Activated T-helper 1 cell treated with anti-CD3 and anti-CD28 coated beads, Interleukin-12 subunit alpha, Interleukin-12 subunit beta, Interleukin-2, Interleukin-4 antibody, amounts not matched to agents 30 ng/mL and 10 ng/mL and 1 ng/mL, durations not matched to agents 14 hours and 24 hours and 36 hours (primary cell): ENCODE measurements at places on chromosomes 6 and 20.

- no peak for DNase-seq
These were observed 66.8 kb upstream of the CD93 start for GRCh38 chr20:23152902-23153301.

DNA sequence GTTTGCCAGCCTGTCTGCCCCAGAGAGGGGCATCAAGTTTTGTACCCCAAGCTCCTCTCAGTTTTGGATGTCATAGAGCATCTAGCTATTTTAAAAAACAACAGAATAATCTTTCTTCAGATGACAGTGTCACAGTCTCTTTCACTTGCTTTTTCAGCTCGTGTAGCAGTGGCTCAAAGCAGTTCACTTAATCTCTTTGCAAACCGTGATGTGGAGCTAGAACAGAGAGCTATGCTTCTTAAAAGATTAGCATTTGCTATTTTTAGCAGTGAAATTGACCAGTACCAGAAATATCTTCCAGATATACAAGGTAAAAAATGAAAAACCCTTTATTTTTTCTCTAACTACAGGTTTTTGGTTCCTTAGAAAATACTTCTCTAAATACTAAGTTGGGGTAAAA is 37.3 kb downstream of the PGM3 start:
- no peak for DNase-seq

DNA sequence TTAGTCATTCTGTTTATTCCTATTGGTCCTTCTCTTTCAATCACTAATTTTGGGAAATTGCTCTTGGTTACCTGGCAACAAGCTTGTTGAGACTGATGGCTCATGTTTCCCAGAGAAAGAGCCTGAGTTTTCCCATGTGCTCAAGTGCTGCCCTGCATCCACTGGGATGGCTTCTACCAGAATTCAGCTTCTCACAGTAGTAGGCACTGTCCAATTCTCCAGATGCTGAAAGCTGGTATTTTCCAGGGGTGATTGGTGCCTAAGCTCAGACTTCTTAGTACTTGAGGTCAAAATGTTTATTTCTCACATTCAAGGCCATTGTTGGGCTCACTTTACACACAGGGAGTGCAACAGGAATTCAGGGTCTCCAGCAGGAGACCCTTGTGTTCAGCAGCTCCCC is 29.1 kb upstream of the SLC2A12 start:
- DNase-seq, result no peak

GRCh38 chr6:20716865-20717264 is 182.6 kb downstream of the CDKAL1 start:
- DNase-seq, result no peak

GRCh38 chr20:34517114-34517505 is 888 bp downstream of the DYNLRB1 start:
- DNase-seq, result no peak

GRCh38 chr6:5866547-5867051 is 140.1 kb downstream of the NRN1 start:
- no peak for DNase-seq

DNA sequence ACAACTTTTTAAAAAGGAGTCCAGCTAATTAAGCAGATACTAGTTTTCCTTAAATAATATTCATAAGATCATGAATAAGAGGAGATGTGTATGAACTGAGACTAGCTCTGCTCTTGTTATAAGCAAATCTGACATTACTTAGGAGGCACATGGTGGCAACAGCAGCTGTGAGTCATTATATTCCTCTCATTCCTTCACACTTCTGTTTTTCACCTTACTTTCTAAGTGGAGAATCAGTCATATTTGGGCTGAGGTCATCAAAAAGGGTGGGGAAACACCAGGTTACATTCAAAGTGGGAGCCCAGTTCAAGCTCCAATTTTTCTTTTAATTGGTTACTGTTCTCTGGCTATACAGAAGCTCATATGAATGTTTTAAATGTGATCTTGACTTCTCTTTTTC is 6.0 kb upstream of the RIPPLY2 start:
- no peak for DNase-seq

DNA sequence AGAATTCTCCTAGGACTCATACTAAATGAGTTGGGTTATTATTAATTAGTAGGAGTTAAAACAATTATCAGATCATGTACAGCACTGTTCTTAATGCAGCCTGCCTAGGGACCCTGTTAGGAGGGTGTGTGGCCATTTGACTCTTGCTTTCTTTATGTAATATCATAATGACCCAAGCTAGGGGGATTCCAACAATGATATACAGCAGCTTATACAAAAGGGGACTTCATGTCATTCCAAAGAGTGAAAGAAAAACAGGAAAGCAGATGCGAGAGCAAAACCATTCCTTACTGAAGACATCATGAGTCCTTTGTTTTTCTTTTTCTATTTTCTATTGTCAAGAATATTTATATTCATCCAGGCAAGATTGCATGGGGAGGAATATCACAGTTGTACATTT is 455.2 kb downstream of the PLCB1 start:
- no peak for DNase-seq

DNA sequence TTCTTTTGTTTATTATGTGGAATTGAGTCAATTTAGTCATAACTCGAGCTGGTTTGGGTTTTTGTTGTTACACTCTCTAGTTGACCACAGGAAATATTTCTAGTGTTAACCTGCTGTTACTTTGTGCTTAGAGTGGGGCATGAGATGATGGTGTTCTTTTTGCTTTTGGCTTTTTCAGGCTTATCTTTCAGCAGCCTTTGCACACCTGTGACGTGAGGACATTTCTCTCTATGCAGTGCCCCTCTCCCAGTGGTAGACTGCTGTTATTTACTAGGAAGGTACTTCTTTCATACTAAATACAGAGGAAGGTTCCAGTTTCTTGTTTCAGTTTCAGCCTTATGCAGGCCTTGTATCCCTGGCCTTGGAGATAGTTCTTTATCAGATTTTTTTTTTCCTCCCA is 766.8 kb upstream of the MAN1A1 start:
- no peak for DNase-seq

DNA sequence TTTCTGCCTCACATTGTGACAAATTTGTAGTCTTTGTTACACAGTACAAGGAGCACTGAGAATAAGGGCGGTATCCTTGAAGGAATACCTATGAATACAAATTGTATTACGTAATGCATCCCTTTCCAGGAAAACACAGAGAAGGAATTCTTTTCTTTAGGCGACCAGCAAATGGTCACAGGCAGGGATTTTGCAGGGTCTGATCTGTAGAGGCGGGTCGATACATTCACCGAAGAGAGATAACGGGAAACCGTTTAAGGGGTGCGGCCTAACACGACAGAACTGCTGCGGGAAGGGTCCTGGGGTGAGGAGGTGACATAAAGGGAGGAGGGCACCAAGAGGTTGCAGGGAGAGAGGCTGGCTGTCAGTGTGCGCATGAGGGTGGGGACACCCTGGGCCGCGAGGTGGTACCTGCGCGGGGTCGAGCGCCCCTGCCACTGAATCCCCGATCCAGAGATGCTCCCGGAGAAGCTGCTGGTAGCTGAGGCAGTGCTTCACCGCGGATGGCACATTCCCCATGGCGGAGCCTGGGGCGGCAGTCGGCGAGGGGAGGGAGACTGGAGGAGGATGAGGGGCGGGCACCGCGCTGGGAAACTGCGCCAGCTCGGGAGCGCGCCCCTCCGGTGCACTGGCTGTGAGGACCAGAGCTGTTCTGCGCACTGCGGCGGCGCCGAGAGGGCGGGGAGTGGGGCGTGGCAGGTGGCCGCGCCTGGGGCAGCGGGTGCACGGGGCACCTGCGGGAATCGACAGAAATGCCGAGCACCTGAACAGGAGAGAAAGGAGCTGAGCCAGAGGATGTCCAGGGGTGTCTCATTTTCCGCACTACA is at the start of gene HMGCLL1:
Gene HMGCLL1 (minus strand): TSS at position 656 of the 827 bp plus-strand sequence. CDS start 137 bp downstream, at position 519.
- DNase-seq, result no peak

DNA sequence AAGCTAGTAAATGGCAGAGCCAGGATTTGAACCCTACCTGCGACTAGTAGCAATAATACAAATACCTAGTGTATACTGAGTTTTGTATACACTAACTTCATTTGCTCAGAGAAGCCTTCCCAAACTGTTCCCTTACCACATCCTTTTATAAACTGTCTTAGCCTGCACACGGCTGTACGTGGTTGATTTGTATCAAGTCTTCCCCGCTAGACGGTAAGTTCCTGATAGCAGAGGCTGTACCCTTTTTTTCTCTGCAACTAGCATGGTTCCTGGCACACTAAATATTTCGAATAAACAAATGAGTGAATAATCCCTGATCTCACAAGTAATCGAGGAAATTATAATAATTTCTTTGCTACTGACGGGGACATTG is 636 bp downstream of the RTF2 start:
- no peak for DNase-seq

- DNase-seq, result no peak
These were observed 904.3 kb upstream of the FLRT3 start for GRCh38 chr20:15241681-15242080.

GRCh38 chr20:20457392-20458126 is 89.7 kb downstream of the INSM1 start:
- DNase-seq, result no peak

- DNase-seq, result no peak
These were observed 36.8 kb downstream of the PMEPA1 start for GRCh38 chr20:57672953-57673575.

GRCh38 chr6:27532820-27533538 is 60.1 kb upstream of the ZNF184 start:
- no peak for DNase-seq

- DNase-seq, result no peak
These were observed 201.4 kb downstream of the IBTK start for GRCh38 chr6:82045965-82046756.

GRCh38 chr6:140956571-140957369 is 1176.0 kb upstream of the GJE1 start:
- DNase-seq, result no peak

DNA sequence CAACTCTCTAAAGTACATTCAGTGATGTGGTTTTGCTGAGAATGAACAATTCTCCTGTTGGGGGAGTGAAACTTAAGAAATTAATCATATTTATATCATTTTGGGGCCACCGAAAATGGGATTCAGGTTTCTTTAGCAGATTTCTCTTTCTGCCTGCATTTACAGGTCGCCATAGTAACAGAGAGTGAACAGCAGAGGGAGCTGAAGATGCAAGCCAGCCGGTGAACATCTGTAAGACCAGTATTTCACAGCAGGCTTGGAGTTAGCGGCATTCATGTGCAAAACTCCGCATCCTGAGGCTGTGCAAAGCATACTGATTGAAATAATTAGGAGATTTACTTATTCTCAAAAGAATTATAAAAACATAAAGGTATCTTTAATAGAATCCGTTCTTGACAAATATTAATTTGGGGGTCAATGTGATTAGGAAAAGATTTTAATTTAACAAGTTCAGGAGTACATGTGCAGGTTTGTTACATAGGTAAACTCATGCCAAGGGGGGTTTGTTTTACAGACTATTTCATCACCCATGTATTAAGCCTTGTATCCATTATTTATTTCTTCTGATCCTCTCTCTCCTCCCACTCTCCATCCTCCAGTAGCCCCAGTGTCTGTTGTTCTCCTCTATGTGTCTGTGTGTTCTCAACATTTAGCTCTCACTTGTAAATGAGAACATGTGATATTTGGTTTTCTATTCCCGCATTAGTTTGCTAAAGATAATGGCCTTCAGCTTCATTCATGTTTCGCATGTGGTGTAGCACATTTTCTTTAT is 17.8 kb upstream of the HSF2 start:
- peak; percentile 38 for DNase-seq

DNA sequence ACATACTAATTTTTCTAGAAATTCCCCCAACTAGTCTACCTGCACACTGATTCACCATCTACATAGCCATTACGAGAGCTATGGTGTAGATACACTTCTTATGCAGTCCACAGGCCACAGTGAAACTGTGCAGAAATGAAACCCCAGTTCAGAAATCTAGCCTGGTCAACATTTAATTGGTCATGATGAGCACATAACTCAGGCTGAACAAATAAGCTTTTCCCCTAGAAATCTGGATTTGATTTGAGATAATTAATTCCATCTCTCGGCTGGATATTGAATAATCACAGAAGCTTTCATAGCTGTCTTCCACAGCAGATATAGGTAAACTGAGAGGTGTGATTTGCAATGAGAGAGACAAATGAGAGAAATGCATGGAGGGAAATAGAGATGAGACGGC is 22.6 kb upstream of the TINAG start:
- no peak for DNase-seq

GRCh38 chr6:46134216-46134615 is 4.4 kb downstream of the ENPP4 start:
- DNase-seq, result no peak

DNA sequence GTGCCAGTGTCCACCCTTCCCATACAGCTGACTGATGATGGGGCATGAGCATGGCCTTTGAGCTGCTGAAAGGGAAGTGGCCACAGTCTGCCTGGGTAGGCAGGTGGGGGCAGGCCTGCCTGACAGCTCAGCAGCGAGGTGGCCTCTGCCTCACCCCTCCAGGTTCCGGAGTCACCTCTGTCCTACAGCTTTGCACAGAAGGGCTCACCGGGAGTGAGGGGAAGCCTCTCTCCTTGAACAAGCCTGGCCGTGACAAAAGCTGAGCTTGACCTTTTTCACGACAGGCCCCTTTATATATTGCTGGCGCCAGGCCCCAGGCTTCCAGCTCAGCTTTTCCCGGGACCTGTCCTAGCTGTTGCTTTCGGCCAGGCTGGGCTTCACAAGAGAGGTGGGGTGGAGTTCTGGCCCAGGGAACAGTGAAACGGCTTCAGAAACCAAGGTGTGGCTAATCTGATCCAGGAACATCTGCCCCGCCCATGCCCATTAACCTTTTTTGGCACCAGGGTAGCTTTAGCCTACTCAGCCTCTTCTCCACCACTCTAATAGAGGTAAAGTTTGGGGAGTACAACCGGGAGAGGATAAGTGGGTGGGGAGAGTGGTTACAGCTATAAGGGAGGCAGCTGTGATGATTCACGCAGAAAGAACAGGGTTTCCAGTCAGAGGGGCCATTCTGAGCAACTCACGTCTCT is 42.9 kb downstream of the C6orf132 start:
- no peak for DNase-seq

DNA sequence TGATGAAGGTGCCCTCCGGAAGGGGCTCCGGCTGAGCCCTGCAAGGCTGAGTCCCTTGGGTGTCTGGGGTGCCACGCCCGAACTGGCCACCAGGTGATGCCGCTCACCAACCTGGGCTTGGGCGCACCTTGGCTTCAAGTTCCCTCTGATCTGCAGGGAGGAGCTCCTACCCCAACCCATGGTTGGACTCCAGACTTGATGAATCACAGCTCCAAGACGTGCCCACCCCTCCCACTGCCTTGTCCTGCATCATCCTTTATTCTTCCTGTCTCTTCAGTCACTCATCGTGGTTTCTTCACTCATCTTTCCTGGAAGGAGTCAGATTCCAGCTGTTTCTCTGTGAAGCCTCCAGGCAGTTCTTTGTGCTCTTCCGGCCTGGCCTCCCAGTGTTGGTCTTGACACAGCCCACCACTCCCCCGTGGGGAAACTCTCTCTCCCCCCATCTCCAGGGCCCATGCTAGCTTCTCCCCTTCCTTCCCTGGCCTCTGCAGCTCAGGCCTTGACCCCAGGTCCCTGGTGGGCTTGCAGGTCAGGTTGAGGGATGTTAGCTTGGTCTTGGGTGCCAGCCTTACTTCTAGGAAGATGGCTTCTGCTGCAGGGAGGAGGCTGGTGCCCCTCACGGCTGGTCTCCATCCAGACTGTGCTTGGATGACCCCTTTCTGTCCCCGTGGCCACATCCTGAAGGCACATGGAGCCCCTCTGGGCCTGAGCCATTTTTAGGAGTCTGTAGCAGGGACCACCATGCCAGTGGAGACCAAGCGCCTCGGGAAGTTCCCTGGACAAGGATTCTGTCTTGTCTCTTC is 2.6 kb upstream of the ZBP1 start:
- peak; percentile 42 for DNase-seq

GRCh38 chr20:62719250-62719935 is 10.8 kb downstream of the NTSR1 start:
- DNase-seq, result no peak
